Large intestine (tissue), 12 donors: ENCODE measurements at places on chromosomes 12 and 14.

DNA sequence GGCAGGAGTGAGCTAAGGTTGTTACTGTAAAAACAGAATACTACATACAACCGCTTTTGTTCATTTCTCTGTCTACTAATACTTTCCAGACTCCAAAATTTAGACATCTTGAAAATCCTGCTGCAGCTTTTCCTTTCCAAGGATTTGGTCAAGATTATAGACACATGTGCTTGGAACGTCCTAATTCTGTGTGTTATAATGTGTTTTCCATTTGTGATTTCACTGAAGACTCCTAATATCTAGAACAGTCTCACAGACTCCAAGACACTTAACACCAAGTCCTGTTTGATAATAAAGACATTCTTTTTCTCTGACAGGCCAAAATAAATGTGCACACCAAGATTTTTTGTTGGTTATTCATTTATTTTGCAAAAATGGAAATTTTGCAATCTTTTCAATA is 41.8 kb upstream of the TMTC2 start:
- DNase-seq = no peak

DNA sequence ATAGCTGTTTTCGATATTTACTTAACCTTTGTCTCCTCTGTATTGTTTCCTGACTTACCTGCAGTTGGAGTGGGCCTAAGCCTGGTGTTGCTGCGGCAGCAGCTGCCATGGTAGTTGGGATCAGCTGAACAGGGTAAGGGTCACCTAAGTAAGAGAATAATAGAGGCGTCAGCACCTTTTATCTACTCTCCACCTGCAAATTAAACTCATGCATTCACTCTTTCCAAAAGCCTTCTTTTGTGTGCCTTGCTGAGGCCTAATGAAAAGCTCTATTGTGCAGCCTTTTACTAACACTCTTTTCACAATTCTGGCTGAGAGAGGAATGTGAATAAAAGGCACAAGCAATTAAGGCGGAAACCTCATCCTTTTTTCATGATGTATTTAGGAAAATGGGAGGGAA is 308.7 kb downstream of the SOX5 start:
- peak; percentile 34 for DNase-seq

- DNase-seq = no peak
These were observed 6.0 kb downstream of the BTG1 start for GRCh38 chr12:92139634-92140150.

DNA sequence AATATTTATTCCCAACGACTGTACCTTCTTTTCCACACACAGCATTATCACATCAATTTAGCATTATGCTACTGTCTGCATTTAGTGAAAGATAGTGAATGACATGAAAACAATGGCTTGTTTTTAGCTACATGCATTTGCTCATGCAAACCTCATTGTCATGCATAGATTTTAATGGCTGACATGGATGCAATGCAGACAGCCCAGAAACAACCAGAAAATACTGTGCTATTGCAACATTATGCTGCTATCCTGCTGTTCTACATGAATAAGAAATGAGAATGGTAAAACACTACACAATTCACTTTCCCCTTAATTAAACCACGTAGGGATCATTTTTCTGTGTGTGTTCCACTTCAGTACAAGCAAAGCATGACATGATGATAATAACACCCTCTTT is 90.8 kb downstream of the LIN7A start:
- no peak for DNase-seq

DNA sequence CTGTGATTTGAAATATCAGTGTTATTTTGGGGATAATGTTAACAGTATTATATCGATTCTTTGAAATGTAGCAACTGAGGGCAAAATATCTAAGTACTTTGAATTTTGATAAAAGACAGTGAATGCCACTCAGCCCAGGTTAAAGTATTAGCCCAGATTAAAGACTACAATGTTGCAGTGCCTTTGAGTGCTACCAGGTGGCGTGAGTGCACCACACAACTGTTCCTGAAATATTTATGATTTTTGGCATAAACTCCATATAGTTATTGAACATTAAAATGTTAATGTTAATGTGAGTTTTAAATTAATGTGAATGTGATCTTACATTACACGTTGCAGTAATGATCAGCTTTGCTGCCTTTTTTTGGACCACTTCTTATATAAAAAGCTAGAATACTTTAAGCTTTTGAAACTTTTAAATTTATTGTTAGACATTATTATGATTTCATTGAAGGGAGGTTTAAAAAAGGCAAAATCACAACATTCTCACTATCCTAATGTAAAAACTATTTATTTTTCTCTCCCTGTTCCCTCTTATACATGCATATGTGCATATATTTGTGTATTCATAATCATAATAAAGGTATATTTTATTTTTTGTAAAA is 22.5 kb downstream of the MRPS35 start:
- DNase-seq = no peak

GRCh38 chr12:24838531-24838950 is 110.4 kb downstream of the BCAT1 start:
- DNase-seq = peak; percentile 21

DNA sequence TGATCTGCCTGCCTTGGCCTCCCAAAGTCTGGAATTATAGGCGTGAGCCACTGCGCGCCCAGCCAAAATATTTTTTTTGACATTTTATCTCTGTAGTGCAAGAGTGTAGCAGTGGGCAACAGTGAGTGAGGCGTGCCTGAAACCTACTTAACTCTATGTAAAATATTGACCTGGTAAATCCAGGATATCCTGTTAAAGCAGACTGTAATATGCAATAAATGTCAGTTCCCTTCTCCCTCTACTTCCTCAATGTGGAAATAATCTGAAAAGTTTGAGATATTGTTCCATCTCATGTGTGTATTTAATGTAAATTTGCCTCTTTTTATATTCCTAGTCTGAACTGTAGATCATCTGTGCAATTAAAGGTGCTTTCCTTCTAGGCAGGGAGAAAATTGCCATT is 9.5 kb upstream of the CDK17 start:
- DNase-seq = no peak

DNA sequence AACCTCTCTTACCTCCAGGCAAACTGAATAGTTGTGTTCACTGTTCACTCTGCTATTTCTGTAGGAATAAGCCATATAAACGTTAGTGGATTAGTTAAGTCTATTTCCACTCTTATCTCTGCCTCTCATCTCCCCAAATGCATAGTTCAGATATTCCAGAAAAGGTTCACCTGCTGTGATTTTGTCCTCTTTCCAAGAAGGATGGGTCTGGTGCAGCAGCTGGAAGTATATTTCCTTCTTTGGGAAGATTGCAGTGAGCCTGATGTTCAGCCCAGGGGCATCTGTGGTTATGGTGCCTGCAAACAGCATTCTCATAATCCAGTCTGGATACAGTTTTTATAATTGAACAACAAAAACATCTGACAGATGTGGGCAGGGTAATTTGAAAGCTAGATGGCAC is 97.7 kb downstream of the TPH2 start:
- no peak for DNase-seq

GRCh38 chr14:47660158-47660557 is 15.2 kb downstream of the MDGA2 start:
- DNase-seq = no peak

DNA sequence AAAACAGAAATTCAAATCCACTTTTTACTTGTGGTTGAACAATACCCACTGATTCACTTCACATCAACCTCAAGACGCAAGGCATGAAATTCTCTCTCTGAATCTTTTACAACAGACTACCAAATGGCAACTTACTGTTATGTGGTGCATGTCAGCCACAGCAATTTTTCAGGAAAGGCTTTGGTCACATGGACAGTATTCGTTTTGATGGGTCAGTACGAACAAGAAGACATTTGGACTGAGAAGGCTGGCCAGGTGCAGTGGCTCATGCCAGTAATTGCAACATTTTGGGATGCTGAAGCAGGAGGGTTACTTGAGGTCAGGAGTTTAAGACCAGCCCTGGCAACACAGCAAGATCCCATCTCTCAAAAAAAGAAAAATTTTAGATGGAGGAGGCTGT is 144.0 kb downstream of the SEC23A start:
- DNase-seq = no peak
